Suppressor macrophage (primary cell): ENCODE measurements at places on chromosomes 11 and 22.
A peak's percentile ranks its signal among the peaks of the same experiment; 100 is the strongest.

GRCh38 chr22:25840891-25841290, 98.9 kb downstream of the MYO18B start:
- DNase-seq: no peak

DNA sequence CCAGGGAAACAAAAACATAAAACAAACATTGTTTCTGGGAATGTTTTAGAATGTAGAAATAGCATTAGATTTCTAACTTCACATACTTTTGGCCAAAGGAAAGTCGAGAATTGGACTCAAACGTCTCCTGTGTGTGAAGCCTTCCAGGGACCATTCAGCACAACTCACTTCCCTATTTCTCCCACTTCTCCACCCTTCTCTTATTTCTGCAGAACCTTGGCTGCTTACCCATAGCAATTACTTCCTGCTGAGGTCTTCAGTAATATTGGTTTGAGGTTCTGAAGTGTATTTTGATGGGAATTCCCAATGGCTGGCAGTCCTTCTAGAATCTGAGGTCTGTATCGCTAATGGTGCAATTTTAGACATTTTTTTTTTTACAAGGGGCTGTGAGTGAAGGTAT, 158.3 kb upstream of the SNX19 start:
- DNase-seq: peak; percentile 3

- no peak for DNase-seq
Measured at GRCh38 chr11:64842851-64843685, 1.4 kb downstream of the CDC42BPG start.

GRCh38 chr22:27679693-27680488, 121.7 kb downstream of the MN1 start:
- no peak for DNase-seq

DNA sequence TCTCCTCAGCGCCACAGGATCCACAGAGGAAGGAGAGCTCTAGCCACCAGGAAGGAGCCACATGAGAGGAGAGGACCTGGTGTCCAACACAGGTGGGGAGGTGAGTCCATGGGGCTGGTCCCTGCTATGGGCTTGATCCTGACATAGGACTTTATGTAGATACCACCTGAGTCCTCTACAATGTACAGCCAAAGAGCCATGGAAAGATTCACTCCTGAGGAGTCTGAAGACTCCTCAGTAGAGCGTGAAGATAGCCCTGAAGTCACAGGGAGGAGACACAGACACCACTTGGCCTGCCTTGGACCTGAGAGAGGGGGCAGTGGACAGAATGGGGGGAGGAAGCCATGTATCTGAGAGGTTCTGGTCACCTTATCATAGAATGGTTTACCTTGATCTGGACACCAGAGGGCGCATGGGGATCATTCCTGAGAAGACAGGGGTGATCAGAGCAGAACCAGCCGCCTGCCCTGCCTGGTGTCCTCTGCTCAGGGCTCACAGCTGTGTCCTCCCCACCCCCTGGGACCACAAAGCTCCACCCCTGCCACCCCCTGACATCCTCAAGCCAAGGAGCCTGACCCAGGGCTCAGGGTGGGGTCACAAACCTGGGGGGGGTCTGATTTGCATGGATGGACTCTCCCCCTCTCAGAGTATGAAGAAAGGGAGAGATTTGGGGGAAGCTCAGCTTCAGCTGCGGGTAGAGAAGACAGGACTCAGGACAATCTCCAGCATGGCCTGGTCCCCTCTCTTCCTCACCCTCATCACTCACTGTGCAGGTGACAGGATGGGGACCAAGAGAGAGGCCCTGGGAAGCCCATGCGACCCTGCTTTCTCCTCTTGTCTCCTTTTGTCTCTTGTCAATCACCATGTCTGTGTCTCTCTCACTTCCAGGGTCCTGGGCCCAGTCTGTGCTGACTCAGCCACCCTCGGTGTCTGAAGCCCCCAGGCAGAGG, 77.0 kb downstream of the ZNF280B start:
- DNase-seq: peak; percentile 91

DNA sequence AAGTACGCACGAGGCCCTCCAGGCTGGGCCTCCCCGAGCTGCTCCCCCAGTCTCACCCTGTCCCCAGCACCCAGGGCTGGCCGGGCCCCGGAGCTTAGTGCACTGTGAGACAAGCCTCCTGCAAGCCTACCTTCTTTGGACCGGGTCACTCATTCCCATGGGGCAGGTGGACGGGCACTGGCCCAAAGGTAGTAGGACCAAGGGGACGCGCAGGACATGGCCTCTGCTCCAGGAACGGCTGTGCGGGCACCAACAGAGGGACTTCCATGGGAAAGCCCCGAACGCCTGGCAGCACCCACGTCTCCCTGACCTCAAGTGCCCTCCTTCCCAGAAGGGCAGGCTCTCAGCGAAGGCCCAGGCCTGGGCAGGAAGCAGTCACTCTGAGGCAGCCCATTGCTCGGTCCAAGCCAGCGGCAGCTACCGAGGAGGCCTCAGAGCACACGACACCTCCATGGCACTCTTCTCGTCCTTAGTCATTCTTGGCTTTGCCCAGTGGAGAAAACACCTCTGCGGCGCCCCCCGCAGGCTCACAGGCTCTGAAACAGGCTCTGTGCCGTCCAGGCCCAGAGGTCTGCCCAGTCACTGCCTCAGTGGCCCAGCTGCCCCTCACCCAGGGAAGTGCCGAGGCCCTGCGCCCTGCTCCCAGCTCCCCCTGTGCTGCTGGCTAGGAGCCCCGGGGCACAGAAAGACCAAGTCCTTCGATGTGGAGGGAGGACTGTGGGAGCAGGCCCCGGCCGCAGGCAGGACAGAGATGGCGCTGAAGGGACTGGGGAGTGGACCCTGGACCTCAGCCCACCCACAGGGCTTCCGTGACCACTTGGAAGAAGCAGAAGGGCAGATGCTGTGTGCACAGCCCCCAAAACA, 3.8 kb downstream of the MOB2 start:
- DNase-seq: no peak

GRCh38 chr22:43257549-43257948, 70.6 kb upstream of the TTLL12 start:
- DNase-seq: no peak
